ENCODE measurements at places on chromosomes 3 and 15.
A peak's percentile ranks its signal among the peaks of the same experiment; 100 is the strongest.

DNA sequence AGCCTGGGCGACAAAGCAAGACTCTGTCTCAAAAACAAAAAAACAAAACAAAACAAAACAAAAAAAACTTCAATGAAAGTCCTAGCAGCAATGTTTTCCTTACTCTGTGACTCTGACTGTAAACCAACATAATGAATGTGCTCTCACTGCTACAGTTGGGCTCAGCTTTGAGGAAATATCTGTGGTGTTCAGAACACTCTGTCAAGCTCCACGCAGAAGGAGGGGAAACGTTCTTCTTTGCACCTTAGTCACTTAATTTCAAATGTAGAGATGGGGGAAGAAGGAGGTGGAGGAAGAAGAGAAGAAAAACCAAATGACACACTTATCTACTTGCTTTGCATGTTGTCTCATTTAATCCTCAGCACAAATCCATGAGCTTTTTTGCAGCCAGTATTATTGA is 107.1 kb upstream of the UBE3A start:
- no peak for DNase-seq

DNA sequence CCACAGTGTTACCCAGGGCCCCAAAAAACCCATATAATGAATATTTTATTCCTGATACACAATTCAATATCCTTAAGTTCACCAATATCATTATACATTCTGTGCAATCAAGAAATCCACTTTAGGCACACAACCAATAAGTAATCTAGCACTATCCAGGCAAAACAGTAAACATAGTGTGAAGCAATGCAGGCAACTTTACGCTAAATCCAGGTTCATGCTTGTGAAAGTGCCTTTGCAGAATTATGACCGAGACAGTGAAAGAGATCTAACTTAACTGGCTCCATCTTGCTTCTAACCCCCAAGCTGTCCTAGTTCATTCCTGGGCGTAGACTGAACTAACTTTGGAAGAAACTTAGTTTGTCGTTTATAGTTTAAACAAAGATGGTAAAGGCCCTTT is 34.2 kb upstream of the INO80 start:
- no peak for DNase-seq

DNA sequence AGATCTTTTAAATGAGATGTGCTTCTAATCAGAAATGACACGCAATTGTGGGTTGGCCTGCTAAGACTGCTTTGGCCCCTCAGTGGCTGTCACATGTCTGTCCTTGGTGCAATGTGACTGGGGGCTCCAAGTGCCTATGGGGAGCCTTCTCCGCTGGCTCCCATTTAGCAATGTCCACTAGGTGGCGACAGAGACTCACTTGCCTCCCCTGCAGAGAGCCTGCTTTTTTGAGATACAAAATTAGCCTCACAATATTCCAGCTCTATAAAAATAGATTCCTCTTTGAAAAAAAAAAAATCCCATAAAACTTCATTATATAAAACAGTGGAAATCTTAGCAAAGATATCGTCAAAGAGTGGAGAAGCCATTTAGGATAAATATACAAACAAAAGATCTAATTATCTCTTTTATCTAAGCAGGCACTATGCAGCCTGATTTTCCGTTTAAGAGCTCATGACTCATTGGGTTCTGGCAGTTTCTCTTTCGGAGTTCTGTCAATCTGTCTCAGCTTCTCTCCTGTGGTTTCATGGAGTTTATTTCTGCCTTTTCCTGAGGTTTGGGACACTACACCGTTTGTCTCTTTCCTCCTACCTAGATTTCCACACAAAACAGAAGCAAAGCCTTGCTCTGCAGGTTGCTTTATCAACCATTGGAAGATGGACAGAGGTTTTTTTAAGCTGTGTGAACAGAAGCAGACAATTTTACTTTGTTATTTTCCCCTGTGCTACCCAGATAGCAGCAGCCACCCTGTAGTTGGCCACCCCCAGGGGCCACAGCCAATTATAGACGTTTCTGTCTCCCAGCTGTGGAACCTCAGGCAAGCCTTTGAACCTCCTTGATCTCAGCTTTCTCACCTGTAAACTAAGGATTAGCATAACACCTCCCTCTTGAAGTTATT is 68.4 kb upstream of the TNFAIP8L3 start:
- peak; percentile 58 for DNase-seq

- DNase-seq = no peak
Observed at GRCh38 chr15:38761681-38762080, 197.1 kb upstream of the RASGRP1 start.

DNA sequence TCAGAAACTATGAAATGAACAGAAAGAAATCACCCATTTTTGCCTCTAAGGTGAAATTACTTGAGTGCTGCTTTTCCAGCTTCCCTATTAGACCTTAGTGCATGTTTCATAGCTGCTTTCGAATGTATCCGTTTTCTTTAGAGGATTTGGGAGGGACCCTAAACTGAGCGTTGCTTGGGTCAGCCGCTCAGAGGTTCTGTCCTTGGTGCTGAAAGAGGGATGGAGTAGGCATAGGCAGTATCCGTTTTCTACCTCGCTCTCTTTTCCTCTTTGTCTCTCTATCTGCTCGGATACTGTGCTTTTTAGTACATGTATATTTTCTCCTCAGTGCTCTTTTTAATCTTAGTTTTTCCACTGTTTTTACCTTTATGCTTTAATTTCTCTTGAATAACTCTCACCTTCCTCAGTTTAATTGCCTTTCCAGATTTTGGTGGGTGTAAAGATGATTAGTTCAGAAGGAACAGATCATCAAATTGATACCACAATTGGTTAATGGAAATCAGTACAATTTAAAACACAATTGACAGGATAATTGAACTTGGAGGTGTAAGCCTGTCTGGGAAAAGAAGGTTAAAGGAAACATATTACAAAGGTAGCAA is at the start of gene DRD3:
TSS of gene DRD3 (minus strand) at position 283 of the 599 bp plus-strand sequence. CDS start 7,060 bp downstream, outside the sequence.
- no peak for DNase-seq

GRCh38 chr3:21533002-21533401 is 218.0 kb downstream of the ZNF385D start:
- DNase-seq = no peak

DNA sequence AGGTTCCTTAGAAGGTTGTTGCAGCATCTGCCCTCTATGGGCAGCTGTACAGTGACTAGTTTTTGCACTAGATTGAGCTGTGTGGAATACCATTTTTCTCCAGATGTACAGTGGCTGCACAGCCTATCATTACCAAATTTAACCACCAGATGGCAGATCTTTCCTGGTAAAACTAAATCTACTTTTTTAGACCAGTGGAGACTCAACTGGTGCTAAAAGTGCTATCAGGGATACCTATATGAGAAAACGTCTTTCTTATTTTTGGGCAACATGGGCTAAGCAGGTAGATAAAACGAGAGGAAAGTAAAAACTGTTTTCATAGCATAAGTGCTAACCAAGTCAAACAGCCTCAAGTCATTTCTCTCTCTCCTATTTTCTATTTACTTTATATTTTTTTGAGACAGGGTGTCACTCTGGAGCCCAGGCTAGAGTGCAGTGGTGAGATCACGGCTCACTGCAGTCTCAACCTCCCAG is 21.2 kb downstream of the IGSF10 start:
- DNase-seq = peak; percentile 53

DNA sequence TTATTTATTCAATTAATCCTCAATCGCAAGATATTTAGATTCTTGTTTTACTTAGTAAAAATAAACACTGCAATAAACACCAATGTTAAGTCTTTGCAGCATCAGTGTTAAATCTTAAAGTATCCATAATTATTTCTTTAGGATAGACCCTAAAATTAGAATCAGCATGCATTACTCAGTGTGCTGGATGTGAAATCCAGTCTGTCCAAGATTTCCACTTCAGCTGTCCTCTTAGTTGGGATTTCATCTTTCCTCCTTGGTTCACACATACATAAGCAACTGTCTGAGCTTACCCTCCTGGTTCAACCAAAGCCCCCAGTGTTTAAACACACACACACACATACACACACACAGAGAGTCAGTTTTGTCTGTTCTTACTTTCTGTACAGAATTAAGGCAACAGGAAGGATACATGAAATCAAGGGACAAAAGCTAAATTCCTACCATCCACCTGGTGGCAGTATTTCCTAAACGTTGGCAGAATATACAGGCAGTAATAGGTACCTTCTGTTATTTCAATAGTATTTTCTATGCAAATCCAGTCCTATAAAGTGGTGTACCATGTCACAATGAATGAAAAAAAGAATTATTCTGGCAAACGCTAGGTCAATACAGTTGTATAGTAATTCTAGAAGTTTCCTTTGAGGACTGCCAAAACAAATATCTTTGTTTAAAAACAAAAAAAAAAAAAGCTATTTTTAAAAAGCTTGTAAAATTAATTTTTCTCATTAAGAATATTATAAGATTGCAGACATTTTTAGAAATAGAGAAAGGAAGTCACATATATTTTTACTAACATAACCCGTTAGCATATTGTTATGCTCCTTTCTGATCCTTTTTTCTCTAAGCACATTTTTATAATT is 27.3 kb upstream of the DMXL2 start:
- peak; percentile 52 for DNase-seq

DNA sequence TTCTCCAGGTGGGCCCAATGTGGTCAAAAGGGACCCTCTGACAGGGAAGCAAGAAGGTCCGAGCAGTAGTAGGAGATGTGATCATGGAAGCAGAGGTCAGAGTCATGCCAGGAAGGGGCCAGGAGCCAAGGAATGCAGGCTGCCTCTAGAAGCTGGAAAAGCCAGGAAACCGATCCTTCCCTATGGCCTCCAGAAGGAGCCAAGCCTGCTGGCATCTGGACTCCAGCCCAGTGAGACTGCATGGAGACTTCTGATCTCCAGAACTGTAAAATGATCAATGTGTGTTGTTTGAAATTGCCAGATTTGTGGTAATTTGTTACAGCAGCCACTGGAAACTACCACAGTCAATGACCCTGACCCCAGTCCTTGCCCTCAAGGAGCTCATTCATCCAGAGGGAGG is 56.8 kb upstream of the SPATA12 start:
- no peak for DNase-seq

GRCh38 chr3:112407214-112407887 is 74.4 kb downstream of the CD200 start:
- no peak for DNase-seq

DNA sequence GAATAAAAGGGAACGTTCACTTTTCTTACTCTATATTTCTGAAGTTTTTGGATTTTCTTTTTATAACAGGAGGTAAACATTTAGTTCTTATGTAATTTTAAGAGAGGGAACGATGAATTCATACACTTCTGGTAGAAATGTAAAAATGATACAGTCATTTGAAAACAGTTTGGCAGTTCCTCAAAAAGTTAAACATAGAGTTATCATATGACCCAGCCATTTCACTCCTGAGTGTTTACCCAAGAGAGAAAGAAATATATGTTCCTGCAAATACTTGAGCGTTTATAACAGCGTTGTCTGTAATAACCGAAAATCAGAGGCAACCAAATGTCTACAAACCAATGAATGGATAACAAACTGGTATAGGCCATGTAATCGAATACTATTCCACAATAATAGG is 20.8 kb upstream of the CCR9 start:
- no peak for DNase-seq

DNA sequence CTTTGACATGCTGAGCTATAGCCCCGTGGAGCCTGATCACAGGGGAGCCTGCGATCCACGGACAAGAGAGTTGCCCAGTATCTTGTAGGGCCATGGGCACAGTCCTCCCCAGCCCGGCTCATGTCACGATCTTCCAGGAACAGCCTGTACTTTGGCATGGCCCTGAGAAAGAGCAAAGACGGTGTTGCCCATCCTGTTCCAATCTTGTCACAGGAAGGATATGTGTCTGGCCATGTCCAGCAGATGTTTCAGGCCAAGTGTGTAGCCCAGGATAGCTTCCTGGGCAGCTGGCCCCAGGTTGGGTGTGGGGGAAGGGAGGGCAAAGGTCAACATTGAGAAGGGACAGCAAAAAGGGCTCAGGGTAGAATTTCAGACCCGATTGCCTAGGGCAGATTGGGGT is 17.0 kb upstream of the RPL29 start:
- no peak for DNase-seq

GRCh38 chr3:141860086-141860669 is 16.3 kb upstream of the ATP1B3 start:
- DNase-seq = no peak

- no peak for DNase-seq
Observed at GRCh38 chr3:172688588-172688987, 22.3 kb downstream of the NCEH1 start.

DNA sequence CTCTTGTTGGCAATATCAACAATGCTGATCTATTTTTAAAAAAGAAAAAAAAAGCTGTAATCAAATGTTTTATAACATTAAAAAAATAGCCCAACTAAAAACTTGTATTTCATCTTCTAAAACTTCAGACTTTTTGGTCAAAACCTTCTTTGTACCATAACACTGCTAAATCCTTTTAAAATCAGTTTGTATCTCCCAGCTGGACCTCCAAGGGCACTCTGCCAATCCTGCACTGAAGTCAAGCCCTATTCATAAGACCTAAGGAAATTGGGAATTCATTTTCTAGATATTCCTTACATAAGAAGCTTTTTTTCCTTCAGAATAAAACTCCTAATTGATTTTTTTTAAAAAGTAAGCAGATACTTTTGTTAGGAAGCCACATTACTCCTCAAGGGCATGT is 38.2 kb upstream of the HCLS1 start:
- DNase-seq = no peak

- DNase-seq = no peak
Observed at GRCh38 chr3:102736288-102736974, 301.6 kb downstream of the ZPLD1 start.

- DNase-seq = no peak
Observed at GRCh38 chr15:65368302-65369211, 9.2 kb downstream of the IGDCC3 start.

DNA sequence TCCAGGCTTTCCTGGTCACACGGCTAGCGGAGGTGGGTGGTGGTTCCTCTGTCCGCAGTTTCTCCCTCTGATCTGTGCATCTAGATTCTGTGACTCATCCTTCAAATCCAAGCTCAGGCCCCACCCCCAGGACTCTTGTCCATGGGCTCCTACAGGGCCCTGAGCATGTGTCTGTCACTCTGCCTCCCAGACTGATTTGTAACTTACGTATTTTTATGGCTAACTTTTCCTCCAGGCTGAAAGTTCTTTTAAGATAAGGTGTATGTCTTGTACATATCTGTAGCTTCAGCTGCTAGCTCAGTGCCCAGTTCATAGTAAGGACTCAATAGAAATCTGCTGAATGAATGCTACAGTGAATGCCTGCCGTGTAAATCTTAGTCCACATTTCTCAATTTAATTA is 8.0 kb downstream of the ESYT3 start:
- DNase-seq = no peak

DNA sequence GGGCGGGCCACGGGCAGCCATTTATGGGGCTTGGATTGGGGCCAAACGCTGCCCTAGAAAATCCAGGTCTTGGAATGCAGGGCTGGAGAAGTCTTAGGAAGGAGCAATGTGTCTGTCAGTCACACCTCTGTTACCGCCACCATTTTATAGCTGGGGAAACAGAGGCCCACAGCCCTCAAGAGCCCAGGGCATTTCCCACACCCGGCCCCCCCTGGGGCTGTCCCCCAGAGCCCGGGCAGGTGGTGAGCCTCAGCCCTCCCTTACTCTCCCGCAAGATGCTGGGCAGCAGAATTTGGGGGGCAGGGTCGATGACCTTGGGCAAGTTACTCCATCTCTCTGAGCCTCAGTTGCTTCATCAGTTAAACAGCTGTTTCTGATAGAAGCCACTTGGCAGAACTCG is 508.2 kb downstream of the SHQ1 start:
- DNase-seq = no peak

Data from HS-5 (cell line).